ENCODE measurements at places on chromosomes 2 and 18.

DNA sequence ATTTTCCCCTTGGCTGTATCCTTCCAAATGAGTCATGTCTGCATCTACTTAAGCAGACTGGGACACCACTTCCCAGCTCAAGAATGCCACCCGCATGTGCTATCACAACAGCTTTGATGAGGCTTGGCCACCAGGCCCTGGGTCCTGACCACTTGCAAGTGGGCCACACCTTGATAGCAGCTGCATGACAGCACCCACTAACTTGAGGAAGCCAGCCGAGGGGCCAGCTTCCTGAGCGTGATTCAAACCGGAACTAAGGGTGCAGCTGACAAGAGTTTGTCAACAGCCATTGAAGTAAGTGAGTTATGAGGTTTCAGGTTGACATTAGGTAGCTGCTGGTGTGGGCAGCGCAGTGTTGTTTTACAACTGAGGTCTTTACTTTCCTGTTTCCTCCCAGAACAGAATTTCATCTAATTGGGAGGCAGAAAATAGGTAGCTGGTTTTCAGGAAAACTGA, 54.4 kb downstream of the EPHA4 start:
- no peak for DNase-seq

DNA sequence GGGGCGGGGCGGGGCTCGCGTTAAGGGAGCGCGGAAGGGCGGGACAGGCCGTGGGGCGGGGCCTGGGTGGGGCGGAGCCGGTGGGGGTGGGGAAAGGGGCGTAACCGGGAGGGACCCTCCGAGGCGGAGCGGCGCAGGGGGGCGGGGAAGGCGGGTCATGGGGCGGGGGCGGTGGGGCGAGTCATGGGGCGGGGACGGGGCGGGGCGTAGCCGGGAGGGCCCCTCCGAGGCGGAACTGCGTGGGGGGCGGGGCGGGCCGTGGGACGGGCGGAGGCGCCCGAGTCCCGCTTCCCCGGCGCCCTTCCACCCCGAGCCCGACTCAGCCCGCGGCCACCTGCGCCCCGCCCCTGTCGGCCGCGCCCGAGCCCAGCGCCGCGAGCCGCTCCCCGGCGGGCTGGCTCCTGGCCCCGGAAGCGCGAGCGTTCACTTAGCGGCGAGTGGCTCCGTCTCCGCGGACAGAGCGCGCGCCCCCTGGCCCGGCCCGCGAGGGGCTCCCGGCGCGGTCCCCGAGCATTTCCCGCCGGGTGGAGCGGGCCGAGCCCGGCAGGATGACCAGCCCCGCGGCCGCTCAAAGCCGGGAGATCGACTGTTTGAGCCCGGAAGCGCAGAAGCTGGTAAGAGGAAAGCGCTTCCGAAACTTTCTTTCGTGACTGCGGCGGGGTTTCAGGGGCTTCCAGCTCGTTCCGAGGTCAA, 64.7 kb downstream of the LRRFIP1 start:
- peak; percentile 94 for DNase-seq

GRCh38 chr2:65710356-65710755, 278.0 kb upstream of the SPRED2 start:
- DNase-seq = no peak

DNA sequence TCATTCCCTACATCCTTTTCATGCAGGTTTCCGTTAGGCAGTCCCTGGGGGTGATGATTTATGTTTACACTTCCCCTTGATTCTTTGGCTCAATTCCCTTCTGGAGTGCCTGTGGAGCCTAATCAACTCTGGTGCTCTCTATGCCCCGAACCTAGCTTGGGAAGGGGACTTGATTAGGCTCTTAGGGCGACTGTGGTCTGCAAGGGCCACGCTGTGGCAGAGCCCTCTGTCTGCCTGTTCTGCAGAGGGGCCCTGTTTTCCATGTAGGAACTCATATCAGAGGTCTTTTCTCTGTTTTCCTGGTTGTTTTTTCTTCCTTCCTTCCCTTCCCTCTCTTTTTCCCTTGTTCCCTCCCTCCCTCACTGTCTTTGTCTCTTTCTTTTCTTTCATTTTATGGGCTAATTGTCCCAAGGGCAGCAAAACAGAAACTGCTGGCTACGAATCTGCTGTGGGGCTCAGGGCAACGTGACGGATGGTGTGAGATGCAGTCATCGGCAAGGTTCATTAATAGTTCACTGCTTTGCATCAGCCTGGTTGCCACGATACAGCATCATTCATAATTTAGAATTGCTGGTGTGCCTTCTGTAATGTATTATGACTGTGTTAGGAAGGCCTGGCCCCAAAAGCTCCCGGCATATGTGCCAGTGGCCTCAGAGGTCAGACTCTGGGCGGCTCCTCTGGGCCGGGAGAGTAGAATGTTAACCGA, 134.5 kb downstream of the NAPG start:
- DNase-seq = no peak

DNA sequence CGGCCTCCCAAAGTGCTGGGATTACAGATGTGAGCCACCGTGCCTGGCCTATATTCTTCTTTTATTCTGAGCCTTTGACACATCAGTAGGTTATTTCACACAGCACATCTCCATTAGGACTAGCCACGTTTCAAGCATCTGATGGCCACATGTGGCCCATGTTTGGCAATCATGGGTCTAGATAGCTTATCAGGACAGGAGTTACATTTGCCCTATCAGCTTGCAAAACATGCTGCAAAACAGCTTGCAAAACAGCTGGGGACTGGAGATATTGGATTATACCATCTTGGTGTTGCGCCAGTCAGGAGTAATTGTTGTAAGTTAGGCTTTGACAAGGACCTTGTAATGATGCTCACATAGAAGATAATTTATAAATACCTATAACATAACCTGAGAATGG, 94.9 kb downstream of the GBX2 start:
- DNase-seq = no peak

DNA sequence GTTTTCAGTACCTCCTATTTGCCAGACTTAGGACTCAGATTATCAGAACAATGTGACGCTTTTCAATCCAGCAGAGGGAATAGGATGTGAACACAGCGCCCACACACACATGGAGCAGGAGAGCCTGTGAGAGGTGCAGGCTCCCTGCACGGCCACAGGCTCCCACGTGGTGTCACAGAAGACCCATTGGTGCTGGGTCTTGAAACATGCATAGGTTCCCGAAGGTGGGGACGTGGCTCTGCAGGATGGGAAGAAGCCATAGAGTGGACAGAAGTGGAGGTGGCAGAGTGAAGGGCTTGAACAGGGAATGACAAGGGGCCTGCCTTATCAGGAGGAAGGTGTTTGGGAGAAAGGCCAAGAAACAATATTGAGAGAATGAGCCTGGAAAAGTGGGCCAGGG, 78.5 kb upstream of the BCL2L11 start:
- no peak for DNase-seq

- DNase-seq = no peak
Measured at GRCh38 chr18:78953566-78953965, 26.1 kb upstream of the SALL3 start.

- DNase-seq = no peak
Measured at GRCh38 chr2:189199797-189200196, 20.2 kb upstream of the COL5A2 start.

- DNase-seq = no peak
Measured at GRCh38 chr2:145029081-145029480, 509.2 kb upstream of the ZEB2 start.

GRCh38 chr2:212940816-212941215, 210.6 kb downstream of the IKZF2 start:
- DNase-seq = no peak

DNA sequence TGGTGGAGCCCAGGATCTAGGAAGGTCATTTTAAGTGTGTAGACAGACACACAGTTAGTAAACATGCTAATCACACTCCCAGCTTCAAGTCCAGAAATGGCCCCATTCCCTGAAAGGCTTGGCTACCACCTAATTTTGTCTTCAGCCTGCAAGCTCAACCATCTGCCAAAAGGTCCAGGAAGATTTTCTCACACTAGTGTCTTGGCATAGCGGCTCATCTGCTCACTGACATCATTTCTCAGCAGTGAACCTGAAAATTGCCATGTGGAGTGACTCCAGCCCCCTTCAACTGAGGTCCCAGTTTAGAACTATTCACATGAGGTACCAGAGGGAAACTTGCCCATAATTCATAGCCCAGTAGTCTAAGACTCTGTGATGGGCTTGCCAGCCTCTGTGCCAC, 748.9 kb downstream of the LRP1B start:
- DNase-seq = no peak

DNA sequence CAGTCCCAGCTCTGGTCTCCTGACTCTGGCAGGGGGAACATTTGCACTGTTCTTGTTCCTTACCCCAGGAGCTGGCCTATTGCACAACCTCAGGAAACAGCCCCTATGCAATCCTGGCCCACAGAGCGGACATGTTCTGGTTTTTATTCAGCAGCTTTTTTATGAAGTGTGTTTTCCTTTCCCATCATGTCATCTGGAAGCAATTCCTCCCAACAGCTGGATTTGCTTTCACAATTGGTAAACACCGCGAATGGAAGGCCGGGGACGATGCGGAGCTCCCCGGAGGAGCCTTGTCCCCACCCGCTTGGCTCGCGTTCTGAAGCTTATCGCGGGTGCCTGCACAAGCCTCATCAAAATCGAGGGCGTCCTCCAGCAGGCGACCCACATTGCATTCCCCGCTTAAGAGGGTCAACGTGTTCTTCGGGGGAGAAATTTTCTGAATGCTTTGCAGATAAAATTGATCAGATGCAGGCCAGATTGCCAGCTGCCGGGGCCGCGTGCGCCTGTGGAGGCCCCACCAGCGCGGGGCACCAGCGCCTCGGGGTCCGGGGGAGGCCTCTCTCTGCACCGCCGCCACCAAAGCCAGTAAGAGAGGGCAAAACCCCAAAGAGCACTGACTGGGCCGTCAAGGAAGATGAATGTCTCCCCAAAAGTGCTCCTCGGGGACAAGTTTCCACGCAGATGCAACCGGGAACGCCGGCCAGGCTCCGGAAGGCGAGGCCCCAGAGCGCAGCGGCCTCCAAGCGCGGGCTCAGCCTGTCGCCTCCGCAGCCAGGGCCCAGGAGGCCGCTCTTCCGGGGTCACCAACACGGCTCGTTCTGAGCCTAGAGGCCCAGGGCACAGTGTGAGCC, 60.3 kb upstream of the SP3 start:
- no peak for DNase-seq

DNA sequence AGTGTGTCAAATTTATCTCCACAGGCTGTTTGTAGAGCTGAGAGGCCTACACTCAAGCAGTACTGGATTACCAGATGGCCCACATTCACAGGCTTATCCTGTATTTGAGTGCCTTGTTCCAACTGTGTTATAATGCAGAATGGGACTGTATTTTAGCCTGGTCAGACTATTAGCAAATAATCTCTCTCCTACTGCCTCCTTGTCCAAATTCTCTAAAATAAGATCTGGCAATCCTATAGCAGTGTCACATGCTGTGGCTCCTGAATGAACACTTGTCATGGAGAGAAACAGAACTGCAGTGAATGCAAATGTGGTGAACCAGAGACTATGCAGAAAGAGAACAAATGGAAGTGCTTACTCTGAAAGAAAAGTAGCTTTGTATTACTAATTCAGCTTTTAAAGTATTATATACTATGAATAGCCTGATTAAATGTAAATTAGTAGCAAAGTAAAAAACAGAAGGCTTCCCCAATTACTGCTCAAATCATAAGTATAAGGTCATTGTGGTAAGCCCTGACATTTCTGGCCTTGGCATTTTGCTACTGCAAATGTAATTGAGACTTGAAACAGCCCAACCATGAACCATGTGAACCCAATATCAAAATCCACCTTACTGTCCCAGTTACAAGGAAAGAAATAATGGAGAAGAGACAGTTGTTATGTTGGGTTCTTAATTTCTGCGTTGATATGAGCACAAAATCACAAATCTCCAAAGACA, 80.0 kb downstream of the MAP4K3 start:
- no peak for DNase-seq

DNA sequence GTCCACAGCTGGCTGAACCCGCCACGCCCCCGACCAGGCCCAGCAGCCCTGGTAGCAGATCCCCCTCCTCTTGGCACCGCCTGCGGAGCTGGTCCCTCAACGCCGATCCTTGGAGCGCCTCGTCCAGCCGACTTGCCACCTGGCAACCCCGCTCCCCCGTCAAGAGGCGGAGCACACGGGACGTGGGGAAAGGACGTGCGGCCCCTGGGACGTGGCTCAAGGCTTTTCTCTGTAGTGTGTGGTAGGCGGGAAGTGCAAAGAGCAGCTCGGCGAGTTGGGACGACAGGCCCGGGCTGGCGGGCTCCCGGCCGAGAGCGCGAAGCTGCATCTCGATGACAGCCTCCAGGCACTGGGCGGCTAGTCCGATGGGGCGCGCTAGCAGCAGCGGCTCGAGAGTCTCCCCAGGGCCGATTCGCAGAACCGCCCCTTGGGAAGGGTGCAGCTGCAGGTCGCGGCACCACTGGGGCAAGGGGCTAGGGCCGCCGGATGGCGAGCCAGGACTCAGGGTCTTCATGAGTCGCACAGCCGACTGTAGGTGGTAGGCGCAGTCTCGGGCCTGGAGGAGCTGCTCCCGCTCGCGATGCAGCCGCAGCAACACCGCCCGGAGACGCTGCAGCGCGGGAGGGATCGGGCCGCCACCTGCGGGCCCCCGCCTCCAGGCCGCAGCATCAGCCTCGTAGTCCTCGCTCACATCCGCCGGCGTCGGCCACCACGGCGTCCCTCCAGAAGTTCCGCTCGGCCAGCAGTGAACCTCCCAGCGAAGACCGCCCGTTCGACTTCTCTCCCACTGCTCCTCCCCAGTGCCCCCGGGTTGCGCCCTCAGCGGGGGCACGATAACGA, 617 bp downstream of the CCDC142 start:
- DNase-seq = peak; percentile 72

DNA sequence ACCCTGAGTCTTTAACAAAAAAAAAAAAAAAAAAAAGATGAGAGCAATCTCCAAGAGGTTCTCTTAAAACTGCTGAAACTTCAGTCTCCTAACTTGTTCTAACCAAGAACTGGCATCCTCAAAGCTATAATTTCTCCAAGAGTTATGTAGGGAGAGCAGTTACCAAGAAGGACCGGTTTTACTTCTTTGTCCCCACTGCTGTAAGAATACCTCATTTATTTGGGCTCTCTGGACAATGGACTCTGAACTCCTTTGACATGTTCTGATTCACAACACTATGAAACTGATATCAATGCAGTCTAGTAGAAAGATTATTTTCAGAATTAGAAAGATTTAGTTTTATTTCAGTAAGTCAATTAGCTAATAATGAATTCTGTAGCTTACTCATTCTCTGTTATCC, 84.5 kb upstream of the DTNB start:
- DNase-seq = no peak

GRCh38 chr2:197502685-197503084, 2.5 kb downstream of the HSPE1 start:
- DNase-seq = no peak

GRCh38 chr18:32259553-32259952, 69.7 kb downstream of the MEP1B start:
- DNase-seq = no peak

DNA sequence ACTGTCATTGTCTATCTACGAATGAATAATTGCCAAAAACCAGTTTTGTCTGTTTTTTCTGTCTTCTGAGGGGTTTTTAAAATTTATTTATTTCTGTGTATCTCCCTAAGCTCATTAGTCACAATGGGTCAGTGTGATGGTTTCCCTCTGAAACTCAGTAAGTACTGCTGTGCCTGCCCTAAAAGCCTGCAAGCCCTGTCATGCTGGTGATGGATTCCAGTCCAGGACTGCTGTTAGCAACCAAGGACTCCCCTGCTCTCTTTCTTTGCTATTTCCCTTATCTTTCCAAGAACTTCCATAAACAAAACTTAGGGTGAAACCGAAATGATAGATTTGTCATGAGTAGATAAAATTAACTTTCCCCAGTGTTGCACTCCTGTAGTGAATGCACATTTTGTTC, 11.8 kb upstream of the DSG2 start:
- no peak for DNase-seq
